ENCODE measurements at places on chromosomes 3 and 15. TPM values are rescaled to one million over a fixed set of nuclear protein-coding genes. Genes with fewer than 3 reads are reported as not detected.

- DNase-seq: no peak
These were observed 197.9 kb downstream of the TPRG1 start for GRCh38 chr3:189369636-189370035.

GRCh38 chr3:195184716-195185421 lies 86.1 kb downstream of the XXYLT1 start:
- no peak for DNase-seq

DNA sequence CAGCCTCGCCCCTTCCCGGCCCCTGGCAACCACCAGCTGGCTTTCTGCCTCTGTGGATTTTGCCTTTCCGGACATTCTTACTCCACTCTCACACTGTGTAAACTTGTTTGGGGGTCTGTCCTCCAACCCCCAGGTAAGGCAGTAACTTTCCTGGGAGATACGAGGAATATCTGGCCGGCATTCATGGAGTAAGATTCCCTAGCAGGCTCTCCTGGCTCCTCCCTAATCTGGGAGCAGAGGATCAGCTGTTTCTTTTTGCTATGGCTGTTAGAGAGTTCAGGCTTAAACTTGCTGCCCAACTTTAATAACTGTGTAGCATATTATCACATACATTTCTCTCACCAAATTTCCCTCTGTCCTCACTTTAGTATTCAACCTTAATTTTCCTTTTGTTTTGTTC lies 64.3 kb downstream of the IGF2BP2 start:
- DNase-seq: no peak

The P2RY13 gene
- 1.2 TPM for total RNA-seq

- DNase-seq: no peak
These were observed 50.1 kb downstream of the ITGB5 start for GRCh38 chr3:124837065-124837464.

DNA sequence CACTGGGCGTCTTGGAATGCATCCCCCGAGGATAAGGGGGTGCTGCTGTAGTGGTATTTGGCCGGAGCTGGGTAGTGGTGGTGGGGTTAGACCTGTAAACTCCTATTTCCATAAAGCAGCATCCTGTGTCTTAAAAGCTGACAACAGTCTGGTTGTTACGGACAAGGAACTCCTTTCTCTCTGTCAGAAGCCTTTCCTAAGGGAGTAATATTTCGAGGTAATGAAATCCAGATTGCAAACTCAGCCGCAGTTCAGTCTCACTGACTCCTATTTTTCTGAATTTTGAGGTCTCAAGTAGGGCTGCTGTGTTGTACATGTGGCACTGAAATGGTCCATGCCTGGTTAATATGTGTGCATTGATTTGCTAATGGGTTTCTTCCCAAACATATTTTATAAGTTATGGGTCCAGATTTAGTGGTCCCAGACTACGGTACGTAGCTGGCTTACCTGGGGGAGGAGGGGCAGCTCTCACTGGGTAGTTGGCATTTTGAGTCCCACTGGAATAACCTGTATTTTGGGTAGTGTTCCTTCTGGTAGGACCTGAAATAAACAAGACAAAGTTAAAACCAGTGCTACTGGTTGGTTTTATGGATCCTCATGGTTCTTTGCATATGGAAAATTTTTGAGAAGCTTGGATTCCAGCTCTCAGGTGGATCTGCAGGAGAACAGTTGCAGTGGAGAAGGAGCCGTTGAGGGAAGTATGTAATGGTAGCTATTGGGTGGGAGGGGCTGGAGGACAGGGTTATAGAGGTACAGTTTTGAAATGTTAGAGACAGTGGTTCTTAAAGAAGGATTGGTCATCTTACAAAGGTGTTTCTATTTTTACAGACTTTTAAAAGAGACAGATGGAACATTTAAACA lies 48.6 kb upstream of the LDHAL6B start:
- DNase-seq: no peak

- DNase-seq: no peak
These were observed 135.8 kb upstream of the RORA start for GRCh38 chr15:61364871-61365270.

DNA sequence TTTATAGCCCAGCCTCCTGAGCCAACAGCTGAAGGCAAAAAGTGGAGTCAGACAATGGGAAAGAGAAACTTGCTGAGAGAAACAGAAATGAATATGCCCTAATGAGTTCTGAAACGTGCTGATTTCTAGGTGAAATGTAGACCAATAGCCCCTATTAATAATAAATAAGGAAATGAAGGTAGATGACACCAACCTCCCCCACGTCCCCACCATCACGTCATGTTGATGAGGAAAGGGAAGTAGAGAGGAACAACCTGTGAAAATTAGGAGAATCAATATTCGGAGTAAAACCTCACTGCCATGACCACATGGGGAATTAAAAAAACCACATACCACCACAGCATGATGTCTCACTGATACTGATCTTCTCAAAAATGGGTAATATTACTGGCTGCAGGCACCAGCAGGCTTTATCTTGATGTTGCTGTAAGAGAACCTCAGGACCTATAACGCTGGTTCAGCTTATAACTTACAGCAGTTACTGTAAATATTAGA lies 64.0 kb downstream of the KAT2B start:
- DNase-seq: no peak

DNA sequence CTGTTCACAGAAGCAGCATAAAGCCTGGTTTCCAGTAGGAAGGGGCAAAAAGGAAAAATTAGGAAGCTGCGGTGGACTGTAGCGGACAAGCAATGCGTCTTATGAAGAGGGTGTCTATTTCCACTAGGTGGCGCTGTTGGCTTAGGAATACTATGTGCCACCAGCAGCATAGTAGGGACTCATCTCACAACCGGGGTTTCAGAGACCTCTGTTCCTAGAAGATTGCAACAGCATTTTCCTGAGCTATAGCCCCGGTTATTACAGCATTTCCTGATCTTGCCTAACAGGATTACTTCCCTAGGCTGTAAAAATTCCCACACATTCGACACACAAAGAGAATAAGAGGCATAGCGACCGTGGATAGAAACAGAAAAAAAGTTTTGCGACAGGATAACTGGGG lies 683.0 kb downstream of the TBL1XR1 start:
- no peak for DNase-seq

DNA sequence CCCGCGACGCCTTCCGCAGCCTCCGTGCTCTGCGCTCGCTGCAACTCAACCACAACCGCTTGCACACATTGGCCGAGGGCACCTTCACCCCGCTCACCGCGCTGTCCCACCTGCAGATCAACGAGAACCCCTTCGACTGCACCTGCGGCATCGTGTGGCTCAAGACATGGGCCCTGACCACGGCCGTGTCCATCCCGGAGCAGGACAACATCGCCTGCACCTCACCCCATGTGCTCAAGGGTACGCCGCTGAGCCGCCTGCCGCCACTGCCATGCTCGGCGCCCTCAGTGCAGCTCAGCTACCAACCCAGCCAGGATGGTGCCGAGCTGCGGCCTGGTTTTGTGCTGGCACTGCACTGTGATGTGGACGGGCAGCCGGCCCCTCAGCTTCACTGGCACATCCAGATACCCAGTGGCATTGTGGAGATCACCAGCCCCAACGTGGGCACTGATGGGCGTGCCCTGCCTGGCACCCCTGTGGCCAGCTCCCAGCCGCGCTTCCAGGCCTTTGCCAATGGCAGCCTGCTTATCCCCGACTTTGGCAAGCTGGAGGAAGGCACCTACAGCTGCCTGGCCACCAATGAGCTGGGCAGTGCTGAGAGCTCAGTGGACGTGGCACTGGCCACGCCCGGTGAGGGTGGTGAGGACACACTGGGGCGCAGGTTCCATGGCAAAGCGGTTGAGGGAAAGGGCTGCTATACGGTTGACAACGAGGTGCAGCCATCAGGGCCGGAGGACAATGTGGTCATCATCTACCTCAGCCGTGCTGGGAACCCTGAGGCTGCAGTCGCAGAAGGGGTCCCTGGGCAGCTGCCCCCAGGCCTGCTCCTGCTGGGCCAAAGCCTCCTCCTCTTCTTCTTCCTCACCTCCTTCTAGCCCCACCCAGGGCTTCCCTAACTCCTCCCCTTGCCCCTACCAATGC lies 2.0 kb downstream of the ISLR start:
- peak; percentile 24 for DNase-seq

GRCh38 chr3:195394024-195394423 lies 48.8 kb downstream of the ACAP2 start:
- DNase-seq: no peak

- DNase-seq: no peak
These were observed 14.5 kb upstream of the FAN1 start for GRCh38 chr15:30889196-30889595.

DNA sequence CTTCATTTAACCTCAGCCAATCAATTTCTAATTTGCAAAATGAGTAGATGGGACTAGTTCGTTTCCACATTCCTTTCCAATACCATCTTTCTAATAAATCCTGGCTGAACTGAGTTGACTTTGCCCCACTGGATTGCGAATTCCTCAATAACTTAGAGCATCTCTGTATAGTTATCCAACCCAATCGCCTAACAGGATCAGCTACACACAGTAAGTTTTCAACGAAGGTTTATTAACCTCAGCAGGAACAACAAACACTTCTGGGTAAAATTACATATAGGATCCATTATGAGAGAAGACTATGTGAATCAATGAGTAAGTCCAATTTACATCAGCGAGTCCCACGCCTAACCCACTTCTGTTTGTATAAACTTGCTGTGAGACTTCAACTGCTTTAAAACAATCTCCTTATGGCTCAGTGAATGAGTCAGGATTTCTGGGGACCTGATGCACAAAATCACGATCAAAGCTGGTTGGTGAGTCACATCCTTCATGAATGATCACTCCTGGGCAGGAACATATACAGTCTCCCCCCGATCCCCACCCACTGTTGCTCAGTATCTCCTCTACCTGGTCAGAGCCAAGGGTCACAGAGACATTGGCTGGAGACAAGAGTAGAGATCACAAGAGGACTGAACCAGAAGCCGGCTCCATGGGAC lies 142.8 kb downstream of the EDEM1 start:
- no peak for DNase-seq

GRCh38 chr3:13711911-13712650 lies 163.2 kb downstream of the FBLN2 start:
- no peak for DNase-seq

Measured in left ventricle myocardium superior (tissue), 1 donor.